ENCODE measurements at places on chromosomes 7 and 10.

DNA sequence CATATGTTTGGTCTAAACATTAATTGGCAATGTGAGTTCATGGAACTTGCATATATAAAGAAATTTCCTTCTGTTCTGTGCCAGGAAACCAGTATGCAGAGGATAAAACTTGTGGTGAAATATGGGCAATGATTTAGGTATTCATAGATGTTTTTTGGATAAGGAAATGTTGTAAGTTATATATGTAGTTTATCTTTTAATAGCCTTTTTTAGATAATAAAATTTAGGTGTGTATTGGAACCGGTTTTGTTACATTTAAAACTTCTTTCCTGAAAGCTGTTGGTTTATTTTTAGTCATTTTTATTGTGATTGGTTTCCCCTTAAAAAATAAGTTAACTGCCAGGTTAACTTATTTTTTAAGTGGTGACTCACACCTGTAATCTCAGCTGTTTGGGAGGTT, 22.1 kb downstream of the TAX1BP1 start:
- DNase-seq: no peak

GRCh38 chr7:42024537-42024936, 212.5 kb downstream of the GLI3 start:
- DNase-seq: no peak

DNA sequence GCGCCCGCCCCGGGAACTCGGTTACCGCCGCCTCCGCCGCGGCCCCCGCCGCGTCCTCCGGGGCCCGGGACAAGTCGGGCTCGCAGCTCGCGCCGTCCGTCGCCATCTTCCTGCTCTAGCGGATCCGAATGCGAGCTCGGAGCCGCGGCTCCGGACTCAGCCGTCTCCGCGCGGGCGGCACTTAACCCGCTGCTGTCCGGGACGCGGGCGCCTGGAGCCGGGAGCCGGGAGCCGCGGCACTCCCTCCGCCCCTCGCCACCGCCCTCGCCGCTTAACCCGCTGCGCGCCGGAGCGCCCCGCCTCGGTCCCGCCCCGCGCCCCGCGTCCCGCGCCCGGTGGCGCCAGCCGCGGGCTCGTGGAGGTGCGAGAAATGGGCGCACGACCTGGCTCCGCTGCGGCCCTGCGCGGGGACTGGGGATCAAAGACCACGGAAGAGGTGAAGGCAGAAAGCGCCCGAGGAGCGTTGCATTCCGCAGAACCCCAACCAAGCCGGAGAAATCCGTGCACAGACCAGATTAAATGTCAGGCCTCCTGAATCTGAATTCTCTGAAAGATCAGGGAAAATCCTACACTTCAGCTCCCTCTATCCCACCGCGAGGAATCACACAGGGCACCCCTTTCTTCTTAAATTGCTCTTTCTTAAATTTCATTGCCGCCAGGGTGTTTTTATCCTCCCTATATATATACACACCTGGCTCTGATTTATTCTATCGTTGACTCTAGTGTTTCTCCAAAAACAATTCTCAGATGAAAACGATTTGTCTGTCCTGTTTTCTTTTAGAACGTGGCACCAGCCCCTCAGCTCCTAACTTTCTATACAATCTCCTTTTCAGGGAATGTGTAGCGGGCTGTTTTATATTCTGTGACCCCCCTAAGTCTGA, at the start of gene CTTNBP2:
Gene CTTNBP2 (minus strand): TSS at position 132 of the 881 bp plus-strand sequence. CDS start 26 bp downstream, at position 106.
- peak; percentile 50 for DNase-seq

GRCh38 chr7:156650042-156650441, 9.5 kb downstream of the RNF32 start:
- DNase-seq: peak; percentile 33

- DNase-seq: peak; percentile 54
These were observed 15.0 kb upstream of the PCBD1 start for GRCh38 chr10:70903262-70903921.

DNA sequence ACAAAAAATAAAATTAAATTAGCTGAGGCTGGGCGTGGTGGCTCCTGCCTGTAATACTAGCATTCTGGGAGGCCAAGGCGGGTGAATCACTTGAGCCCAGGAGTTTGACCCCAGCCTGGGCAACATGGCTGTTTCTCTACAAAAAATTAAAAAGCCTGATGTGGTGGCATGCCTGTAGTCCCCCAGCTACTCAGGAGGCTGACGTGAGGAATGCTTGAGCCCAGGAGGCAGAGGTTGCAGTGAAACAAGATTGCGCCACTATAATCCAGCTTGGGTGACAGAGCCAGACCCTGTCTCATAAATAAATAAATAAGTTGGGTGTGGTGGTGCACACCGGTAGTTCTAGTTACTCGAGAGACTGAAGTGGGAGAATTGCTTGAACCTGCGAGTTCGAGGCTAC, 65.1 kb downstream of the GNA12 start:
- DNase-seq: no peak

- DNase-seq: no peak
These were observed 30.5 kb upstream of the GNAT3 start for GRCh38 chr7:80542398-80542797.

GRCh38 chr10:78148216-78148960, 114.7 kb downstream of the RPS24 start:
- no peak for DNase-seq

DNA sequence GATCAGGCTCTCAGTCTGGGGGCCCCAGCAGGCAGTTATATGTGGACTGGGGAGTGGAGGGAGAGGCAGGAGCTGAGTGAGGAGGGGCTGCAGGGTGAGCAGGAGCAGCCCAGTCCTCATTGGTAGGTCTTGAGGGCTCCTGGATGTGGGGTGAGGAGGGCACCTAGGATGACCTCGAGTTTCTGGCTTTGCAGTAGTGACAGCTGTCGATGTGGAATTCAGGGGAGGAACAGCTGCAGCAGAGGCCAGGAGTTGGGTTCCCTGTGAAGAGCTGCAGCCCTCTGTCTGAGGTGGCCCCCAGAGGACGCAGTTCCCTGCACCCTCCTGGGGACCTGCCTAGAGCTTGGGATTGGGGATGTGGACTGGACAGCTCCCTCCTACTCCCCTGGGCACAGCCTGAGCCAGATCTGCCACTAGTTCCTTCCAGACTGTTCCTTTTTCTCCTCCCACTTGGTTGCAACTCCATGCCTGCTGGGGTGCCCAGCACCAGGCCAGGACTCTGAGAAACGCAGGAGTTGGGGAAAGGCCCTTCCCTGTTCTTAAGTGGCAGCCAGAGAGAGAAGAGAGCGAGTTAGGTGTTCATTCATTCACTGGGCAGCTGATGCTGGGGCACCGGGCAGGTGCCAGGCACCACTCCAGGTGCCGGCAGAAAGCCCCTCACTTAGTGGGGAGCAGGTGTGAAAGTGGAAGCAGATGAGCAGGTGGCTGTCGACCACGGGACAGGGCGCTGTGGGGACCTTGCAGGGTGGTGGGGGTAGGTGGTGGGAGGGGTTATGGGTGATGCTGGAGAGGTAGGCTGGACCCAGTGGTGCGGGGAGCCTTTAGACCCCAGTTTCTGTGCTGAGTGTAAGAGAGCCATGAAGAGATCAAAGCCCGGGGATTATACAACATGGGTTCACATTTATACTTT, 57.9 kb downstream of the PRF1 start:
- no peak for DNase-seq

GRCh38 chr10:64041185-64041988, 520.2 kb downstream of the REEP3 start:
- DNase-seq: peak; percentile 75

DNA sequence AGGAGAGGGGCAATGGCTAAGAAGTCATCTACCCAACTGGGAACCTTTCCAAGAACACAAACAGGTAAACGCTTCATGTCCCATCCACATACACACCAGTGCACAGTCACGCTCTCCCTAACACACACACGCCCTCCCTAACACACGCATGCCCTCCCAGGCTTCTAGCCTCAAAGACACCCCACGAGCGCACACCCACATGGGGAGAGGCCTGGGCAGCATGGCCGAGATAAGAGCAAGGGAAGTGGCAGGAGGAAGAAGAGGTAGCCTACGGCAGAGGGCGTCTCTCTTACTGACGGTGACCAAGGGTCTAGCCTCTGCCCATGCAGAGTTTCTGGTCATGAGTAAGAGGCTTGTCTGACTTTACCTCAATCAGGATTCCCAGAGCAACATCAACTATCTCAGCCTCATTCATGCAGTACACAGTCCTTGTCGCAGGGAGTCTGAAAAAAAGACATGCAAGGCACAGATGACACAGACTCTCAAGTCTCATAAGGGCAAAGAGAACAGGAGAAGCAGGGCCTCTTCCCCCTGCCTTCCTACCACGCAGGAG, 3.1 kb downstream of the CYREN start:
- no peak for DNase-seq

- DNase-seq: no peak
These were observed 226.2 kb downstream of the PTPRN2 start for GRCh38 chr7:158361326-158361946.

DNA sequence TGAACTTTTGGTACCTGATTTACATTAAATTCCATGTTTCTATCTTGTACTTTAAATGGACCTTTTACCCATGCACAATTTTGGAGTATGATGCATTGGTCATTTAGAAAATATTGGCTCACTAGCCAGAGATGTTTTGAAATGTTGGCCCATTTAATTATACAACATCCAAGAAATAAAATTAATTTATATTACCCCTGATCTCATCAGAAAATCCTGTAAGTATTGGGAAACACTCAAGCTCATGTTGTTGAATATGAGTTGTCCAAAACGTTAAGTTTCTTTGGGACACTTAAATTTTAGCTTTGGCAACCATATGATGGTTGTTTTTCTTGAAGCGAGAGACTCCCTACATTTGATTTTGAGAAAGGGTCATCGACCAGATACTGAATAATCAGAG, 492.7 kb downstream of the RPS24 start:
- DNase-seq: no peak

DNA sequence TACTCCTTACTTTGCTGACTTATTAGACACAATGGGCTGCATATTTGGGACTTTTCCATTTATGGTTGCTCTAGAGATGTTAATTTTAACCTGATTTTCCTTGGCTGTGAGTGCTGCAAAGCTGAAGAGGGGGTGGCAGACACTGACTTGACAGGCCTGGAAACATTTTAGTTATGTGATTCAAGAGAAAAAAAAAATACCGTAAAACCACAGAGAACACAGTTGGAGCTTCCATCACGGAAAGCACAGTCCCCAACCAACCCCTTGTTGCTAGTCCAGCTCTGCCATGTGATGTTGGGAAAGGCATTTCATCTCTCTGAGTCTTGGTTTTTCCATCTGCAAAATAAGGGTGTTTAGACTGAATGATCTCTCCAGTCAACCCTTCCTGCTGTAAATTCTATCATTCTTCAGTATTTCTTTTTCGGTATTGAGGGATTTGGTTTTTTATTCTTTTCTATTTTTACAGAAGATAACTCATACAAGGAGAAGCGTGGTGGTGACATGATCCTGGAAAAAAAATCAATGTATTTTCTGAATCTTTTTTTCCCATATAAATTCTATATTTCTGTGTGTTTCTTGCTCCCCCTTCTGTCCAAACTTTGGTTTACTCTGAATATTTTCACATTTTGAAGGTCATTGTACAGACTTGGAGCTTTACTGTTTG, 246.1 kb downstream of the REEP3 start:
- DNase-seq: no peak

GRCh38 chr7:84452618-84453017, 258.0 kb upstream of the SEMA3A start:
- DNase-seq: no peak

DNA sequence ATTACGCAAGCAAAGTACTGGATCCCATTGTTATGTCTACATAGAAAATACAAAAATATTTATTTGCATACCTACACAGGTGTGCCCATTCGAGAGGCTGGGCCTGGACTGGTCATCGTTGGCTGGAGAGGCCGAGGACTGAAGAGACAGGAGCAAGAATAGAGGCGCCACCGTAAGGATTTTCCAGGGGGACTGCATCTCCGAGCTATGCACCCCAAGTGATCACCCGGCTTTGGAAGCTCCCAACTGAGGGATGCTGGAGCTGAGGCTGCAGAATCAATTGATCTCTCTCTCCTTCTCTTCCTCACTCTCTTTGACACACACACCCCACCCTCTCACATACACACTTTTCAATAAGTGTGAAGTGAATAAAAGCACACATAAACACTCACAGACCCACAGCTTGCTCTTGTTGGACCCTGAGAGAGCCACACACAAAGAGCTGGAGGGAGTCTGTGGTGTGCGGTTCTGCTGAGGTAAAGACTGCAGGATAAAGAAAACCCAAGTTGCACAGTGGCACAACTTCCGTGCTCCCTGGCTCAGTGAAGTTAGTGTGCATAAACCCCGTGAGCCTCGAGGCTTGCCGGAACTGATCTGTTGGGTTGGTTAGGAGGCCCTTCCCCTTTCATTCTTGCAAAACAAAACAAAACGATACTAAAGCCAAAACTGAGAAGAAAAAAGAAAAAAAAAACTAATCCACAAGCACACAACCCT, at the start of gene AOAH:
Gene AOAH (minus strand): TSS at position 544 of the 714 bp plus-strand sequence. CDS start 346 bp downstream, at position 198.
- no peak for DNase-seq

- DNase-seq: peak; percentile 76
These were observed at the start of gene CABCOCO1 for GRCh38 chr10:61662794-61663259. Gene CABCOCO1, plus strand, starts transcription at chr10:61662929. Its CDS starts 44 bp downstream, at chr10:61662973.

DNA sequence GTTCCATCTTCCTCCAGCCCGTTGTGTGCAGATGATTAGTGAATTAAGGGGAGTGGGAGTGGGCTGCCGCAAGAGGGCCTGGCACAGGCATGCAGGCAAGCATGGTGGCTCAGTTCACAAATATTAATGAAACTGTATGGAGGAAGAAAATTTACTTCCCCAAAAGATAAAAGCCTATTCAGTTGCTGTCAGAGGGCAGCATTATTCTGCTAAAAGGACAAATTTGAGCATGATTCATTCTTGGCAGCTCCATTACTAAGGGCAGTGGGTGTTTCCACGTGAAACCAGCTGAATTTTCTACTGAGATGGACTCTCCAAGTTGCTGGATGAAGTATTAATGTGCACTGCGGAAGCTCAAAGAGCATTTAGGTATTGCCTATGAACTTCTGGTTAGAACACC, 90.9 kb upstream of the WDR11 start:
- no peak for DNase-seq

- DNase-seq: no peak
These were observed 2.3 kb downstream of the ERLIN1 start for GRCh38 chr10:100183481-100183880.

- DNase-seq: no peak
These were observed 106.4 kb upstream of the CDCA7L start for GRCh38 chr7:22051886-22052673.

DNA sequence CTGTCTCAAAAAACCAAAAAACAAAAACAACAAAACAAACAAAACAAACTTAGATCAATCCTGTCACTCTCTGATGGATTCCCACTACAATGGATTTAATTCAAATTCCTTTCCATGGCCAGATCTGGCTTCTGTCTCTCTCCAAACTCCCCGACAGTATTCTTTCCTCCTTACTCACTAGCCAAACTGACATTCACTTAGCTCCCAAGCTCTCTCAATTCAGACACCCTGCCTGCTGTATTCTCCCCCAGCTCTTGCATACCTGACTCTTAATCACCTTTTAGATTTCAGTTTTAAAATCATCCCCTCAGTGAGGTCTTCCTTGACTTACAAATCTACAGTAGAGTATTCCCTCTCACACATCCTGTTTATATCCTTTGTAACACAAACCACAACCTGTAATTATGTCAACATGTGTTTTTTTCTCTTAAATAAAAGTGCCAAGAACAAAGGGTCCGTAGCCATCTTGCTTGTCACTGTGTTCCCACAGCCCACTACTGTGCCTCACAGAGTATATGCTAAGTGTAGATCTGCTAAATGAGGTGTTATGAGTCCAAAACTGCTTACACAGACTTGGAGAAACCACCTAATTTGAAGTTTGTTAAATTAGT, 14.4 kb downstream of the HERPUD2 start:
- DNase-seq: no peak

GRCh38 chr7:133061357-133061756, 20.5 kb downstream of the CHCHD3 start:
- no peak for DNase-seq
